Right kidney (tissue), 9 donors: ENCODE measurements at places on chromosomes 4 and X.

DNA sequence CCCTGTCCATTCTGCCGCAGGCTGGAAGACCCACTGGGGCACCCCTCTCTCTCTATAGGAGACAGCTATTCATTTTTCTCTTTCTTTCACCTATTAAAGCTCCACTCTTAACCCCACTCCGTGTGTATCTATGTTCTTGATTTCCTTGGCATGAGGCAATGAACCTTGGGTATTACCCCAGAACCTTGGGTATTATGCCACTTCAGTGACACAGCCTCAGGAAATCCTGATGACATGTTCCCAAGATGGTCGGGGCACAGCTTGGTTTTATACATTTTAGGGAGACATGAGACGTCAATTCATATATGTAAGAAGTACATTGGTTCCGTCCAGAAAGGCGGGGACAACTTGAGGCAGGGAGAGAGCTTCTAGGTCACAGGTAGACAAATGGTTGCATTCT, 13.4 kb downstream of the HTT-AS start:
- DNase-seq, result no peak

GRCh38 chr4:20195071-20195885, 56.4 kb upstream of the SLIT2 start:
- DNase-seq, result no peak

DNA sequence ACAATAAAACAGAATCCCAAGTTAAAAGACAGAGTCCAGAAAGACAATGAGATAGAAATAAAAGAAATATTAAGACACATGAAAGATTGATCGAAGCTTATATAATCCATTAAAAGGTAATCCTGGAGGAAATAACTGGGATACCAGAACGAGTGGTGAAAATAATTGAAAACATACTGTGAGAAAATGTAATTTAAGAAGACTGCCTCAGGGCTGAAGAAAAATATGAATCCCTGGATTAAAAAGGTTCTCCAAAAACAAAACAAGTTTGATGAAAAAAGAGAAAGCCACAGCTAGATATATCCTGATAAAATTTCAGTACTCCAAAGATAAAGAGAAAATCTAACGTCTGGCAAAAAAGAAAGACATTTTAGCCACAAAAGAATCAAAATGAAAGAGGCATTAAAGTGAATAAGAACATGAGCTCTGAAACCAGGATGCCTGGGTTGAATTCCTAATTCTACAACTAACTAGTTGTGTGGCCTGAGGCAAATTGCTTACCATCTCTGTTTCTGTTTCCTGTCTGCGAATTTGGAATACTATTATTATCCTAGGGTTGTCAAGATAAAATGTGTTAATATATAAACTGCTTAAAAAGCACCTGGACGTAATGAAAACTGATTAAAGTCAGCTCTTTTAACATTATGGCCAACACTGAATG, 5.5 kb downstream of the DDX60L start:
- DNase-seq, result no peak

DNA sequence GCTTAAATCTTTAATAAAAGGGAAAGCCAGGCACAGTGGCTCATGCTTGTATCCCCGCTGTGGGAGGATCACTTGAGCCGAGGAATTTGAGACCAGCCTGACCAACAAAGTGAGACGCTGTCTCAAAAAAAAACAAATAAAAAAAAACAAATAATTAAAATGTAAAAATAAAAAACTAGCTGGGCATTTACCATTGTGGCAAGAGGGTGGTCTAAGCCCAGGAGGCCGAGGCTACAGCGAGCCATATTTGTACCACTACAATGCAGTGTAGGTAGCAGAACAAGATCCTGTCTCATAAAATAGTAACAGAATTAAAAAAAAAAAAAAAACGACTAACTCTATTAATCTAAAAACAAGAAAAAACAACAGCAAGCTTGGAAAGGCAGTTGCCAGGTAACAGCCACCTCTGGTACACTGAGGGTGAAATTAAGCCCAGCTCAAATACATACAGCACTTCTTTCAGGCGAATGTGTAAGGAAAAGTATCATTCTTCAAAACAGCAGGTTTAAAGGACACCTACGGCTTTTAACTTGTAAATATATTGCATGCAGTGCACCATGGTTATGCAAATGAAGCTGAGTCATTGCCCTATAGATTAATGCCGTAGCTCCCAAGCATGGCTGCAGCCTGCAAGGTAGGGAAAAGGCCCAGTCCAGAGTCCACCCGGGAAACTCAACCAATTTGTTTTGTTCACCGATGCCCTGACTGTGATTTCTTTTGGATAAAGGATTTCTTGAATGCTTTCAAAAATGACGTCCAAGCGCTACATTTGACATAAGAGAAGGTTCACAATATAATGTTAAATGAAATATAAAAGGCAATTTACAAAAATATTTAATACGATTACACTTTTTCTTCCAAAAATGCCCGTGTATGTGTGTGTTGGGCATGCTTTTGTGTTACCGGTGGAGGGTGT, 14.5 kb upstream of the TXLNG start:
- peak; percentile 62 for DNase-seq

DNA sequence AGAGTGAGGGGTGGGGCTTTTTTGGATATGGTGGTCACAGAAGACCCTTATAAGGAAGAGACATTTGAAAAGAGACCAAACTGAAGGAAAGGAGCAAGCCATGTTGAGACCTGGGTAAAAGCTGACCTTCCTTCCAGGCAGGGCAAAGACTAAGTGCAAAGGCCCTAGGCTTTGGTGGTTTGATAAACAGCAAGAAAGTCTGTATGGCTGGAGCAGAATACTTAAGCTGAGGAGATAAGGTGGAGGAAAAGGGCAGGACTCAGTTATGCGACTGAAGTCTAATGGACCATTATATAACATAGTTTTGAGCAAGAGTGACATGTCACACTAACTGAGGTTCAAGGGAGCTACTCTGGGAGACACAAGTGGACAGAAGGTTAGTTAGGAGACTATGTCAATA, 20.0 kb downstream of the SH3RF1 start:
- no peak for DNase-seq

DNA sequence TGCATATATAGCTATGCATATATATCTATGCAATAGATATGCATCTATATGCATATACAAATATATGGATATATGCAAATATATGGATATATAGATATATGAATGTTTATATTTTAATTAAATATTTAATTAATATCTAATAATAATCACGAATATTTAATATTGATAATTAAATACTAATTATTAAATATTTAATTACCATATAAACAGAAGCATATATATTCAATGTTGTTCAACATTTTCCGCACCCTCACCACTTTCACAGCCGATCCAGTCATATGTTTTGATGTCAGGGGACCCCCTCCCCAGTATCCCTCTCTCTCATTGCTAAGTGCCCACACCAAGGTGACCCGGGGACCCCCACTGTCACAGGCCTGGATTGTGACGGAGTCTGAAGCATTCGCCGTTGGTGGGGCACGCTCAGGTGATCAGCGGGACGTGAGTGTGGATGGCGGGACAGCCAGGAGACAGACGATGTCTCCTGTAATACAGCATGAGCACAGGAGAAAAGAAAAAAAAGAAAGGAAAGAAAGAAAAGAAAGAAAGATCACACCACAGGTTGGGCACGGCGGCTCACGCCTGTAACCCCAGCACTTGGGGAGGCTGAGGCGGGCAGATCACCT, 199.7 kb downstream of the CRLF2 start:
- DNase-seq, result peak; percentile 14

- DNase-seq, result no peak
These were observed 34.6 kb downstream of the BCLAF3 start for GRCh38 chrX:19956306-19956705.

- DNase-seq, result no peak
These were observed 39.7 kb downstream of the RASGEF1B start for GRCh38 chr4:81431971-81432370.

DNA sequence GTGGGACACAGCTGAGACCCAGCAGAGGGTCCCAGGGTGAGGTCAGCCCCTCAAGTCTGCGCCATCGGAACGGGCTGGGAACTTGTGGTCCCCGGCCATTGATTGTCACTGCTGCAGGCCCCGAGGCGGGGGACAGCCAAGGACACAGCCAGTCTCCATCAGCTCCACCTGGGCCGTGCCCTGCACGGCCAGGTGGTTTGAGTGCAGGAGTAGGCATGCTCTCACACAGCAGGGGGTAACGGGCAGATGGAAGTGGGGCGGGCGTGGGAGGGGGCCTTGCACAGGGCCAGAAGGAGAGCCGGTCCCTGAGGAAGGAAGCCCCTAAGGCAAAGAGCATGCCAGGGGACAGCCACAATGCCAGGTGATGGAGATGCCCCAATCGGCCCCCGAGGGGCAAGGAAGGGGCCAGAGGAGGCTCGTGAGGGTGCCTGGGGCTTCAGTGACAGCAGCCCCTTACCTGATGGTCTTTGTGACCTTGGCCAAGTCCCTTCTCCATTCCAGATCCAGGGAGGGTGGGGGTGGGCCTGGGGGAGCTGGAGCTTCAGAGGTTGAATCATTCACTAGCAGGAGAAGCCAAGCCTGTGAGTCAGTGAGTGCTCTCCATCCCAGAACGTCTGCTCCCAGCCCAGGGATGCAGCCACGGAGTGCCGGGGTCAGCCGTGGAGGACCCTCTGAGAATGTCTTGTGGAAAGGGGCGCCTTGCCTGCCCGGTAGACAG, 2.3 kb downstream of the ATP2B3 start:
- DNase-seq, result no peak

DNA sequence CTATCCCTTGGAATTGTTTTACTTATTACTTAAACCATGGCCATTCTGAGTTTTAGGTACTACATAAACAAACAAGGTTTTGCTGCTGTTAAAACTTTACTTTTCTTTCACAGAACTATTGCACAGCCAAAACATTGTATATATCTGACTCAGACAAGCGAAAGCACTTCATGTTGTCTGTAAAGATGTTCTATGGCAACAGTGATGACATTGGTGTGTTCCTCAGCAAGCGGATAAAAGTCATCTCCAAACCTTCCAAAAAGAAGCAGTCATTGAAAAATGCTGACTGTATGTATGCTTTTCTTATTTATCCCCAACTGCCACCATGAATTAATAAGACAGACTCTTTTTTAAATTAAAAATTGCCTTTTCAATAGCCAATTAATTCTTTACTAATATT, 69.8 kb downstream of the CCKAR start:
- DNase-seq, result no peak

DNA sequence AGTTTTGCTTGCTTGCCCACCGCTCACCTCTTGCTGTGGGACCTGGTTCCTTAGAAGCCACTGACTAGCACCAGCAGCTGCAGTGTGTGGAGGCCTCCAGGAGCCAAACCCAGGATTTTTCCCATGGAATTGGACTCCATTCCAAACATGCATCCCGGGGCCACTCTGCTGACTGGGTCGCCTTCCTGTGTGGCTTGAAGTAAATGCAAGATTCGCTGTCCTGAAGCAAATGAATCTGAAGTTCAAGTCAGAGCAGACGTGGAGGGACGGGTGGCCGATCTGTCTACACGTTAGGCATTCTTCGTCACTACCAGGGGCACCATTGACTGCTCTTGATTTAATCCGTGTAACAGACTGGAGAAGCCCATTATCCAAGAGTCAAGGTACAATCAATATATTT, 109.0 kb downstream of the SHOX start:
- DNase-seq, result no peak

- no peak for DNase-seq
These were observed 65.4 kb upstream of the ADRA2C start for GRCh38 chr4:3700736-3701135.

DNA sequence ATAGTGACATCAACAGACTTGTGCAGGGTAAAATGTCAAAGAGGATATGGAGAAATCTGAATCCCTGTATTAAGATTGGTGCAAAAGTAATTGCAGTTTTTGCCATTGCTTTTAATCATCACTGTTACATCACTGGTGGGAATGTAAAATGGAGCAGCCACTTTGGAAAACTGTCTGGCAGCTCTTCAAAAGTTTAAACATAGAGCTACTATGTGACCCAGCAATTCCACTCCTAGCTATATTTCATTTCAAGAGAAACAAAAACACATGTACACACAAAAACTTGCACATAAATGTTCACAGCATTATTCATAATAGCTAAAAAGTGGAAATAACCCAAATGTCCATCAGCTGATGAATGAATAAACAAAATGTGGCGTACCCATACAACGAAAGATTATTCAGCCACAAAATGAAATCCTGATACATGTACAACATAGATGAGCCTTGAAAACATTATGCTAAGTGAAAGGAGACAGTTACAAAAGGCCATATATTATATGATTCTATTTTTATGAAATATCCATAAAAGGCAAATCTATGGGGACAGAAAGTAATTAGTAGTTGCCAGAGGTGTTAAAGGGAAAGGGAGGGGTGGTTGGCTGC, 106.4 kb downstream of the AMELX start:
- DNase-seq, result no peak

DNA sequence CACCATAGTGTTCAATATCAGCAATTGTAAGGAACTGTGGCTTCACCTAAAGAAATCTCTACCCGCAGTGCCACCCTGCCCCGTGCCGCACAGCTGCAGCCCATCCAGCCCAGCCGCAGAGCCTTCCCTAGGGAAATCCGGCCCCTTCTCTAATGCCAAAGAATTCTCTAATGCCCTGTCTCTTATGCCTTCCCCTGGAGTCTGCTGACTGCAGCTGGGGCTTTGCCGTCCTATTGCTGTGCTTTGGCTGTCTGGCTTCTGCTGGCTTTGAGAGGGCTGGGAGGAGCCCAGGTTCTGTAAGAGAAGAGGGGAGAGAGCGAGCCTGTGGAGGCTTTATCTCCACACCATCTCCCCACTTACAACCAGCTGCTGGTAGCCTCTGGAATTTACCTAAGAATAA, 85.9 kb upstream of the HELT start:
- no peak for DNase-seq

DNA sequence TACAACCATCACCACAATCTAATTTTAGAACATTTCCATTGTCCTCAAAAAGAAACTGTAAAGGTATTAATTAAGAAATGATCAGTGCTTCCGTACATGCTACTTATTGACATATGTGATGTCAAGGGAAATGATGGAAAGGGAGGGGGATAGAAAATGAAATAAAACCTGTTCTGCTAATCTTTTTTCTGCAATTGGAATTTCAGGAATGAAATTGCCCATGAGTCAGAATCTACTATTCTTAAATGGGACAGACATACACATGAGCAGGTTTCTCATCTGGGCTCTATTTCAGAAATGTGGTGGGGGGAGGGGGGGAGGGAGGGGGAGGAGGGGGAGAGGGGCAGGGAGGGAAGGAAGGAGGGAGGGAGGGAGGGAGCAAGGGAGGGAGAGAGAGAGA, 91.0 kb downstream of the SHROOM4 start:
- DNase-seq, result no peak

DNA sequence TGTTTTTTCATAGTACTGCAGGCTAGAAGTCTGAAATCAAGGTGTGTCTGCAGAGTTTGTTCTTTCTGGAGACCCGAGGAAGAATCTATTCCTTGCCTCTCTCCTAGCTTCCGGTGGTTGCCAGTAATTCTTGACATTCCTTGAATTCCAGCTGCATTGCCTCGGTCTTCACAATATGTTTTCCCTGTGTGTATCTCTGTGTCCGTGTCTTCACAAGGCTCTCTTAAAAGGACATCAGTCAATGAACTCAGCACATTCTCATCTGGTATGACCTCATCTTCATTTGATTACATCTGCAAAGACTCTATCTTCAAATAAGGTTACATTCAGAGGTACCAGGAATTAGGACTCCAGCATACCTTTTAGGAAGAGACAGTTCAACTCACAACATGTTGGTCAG, 163.4 kb downstream of the BANK1 start:
- no peak for DNase-seq
